ENCODE measurements at places on chromosomes 1 and 21. TPM values are rescaled to one million over a fixed set of nuclear protein-coding genes. Genes with fewer than 3 reads are reported as not detected.

S100A1 gene
- total RNA-seq = 0.86 TPM

SLC2A5 gene
- 0.62 TPM for total RNA-seq

SLC35A3 gene
- total RNA-seq = 12.4 TPM

SLC1A7 gene
- 0.04 TPM for total RNA-seq

FALEC gene
- not detected for total RNA-seq

FAM177B gene
- total RNA-seq = not detected

CATSPERE gene
- total RNA-seq = 0.02 TPM

KCNE1 gene
- total RNA-seq = not detected

CAMK2N1 gene
- total RNA-seq = 58.6 TPM

LENEP gene
- not detected for total RNA-seq

RGS8 gene
- total RNA-seq = not detected

GCSAML gene
- not detected for total RNA-seq

RGS13 gene
- total RNA-seq = not detected

C1QC gene
- not detected for total RNA-seq

COL6A1 gene
- total RNA-seq = 24.0 TPM

PTGS2 gene
- 5.1 TPM for total RNA-seq

FCGR3A gene
- not detected for total RNA-seq

WDR64 gene
- not detected for total RNA-seq

SELENBP1 gene
- total RNA-seq = 6.2 TPM

TBX19 gene
- total RNA-seq = 0.56 TPM

F5 gene
- total RNA-seq = 0.09 TPM

RASSF5 gene
- total RNA-seq = 1.1 TPM

AGBL4 gene
- total RNA-seq = not detected

ZNF670 gene
- total RNA-seq = 2.7 TPM

CFHR4 gene
- not detected for total RNA-seq
